NCI-H1436 treated with DMSO at 0.1 percent for 48 hours (cell line): ENCODE measurements at places on chromosomes 13 and 19.

DNA sequence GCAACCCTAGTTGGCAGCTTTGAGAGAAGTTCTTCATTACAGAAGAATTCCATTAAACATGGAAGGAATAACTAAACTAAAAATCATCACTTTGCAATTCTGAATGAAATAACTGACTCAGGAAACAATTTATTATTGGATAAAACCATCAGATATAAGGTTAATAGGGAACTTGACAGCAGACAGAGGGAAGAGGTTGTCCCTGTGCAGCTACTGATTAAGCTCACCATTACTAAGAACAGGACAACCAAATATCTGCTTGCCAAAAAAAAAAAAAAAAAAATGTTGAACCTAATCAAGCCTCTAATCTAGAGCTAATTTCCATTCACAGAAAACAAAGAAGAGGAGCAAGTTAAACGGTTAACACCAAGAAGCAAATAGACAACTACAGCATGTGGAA lies 12.8 kb downstream of the N4BP2L2 start:
- DNase-seq: no peak

DNA sequence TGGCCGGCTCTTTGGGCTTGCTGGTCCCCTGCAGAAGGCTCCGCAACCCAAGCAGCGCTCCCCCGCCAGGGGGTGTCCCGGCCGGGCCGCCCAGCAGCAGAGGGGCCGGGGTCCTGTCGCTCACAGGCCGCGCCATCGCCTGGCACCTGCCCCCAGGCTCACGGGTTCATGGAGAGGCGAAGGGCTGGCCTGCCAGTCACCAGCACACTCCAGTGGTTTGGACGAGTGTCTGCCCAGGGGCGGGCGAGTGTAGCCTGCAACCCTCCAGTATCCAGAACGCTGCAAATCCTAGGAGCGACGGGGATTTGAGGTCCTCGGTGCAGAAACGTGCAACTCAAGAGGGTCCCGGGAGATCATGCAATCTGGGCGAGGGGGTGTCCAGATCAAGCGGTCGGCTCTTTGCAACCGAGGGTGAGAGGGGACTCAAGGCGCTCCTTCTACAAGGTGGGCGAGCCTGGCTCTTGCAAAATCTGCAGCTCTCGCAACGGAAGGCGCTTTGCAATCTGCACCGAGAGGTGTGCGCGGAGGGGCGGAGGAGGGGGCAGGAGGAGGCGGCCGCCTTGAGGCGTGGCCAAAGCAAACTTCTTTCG lies at the start of gene DBP:
TSS of gene DBP (minus strand) at position 521 of the 590 bp plus-strand sequence. CDS start at position 136, 385 bp downstream.
- DNase-seq: no peak

DNA sequence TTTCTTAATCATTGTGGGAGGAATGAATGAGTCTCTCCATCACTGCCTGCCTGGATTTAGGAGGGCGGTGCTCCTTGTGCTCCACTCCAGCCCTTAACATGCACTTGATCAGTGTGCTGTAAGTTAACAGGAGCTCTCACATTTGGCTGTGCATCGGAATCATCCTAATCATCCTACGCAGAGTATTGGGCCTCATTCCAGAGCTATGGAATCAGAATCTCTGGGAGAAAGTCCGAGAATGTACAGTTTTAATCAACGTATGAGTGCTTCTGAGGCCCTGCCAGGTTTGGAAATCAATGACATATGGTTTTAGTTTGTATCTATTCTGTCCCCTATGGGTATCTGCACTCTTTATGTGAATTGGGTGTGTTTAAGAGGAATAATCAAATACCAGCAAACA lies 34.9 kb upstream of the DCLK1 start:
- DNase-seq: no peak

GRCh38 chr19:34662919-34663318 lies 14.0 kb downstream of the SCGB2B2 start:
- DNase-seq: no peak

DNA sequence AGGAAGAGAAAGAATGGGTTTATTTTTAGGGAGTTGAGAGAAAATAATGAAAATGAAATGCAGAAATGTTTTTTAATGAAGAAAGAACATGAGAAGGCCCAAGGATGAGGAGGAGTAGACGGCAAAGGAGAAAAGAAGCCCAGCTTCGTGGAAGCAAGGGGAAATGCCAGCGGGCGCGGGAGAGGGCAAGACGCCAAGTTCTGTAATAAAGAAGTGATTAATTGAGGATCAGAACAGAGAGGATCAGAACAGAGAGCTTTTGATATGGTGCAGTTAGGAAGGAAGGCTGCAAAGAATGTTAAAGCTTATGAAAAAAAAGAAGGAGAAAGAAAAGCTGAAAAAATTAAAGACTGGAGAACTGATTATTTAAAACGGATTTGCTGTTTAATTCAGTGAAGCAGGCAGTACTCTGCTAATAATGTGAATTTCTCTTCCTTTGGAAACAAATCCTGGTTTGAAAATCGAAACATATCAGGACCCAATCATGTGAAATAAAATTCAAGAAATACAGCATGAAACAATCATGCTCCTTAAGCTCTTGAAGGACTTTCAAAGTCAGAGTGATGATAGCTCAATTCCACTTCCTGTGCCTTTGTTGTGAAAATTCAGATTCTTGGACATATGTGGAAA lies 99.3 kb upstream of the SOX1 start:
- DNase-seq: no peak

- no peak for DNase-seq
These were observed 36.9 kb downstream of the KCNC3 start for GRCh38 chr19:50292216-50292827.

DNA sequence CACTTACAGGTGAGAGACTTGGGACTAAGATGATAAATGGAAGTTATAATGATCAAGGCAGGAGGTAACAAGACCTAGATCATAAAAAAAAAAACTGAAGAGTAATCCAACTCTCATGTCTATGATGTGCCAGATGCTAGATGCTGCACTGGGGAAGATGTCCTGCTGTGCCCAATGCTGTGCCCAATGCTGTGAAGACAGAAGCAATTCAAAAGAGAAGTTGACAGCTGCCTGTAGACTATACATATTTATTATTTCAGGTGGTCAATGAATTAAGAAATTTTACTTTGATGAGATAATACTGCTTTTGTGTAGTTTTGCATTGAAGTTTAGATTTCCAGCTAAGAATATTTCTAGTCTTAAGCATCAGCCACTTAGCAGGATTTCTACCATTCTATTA lies 21.5 kb downstream of the VWA8 start:
- no peak for DNase-seq

DNA sequence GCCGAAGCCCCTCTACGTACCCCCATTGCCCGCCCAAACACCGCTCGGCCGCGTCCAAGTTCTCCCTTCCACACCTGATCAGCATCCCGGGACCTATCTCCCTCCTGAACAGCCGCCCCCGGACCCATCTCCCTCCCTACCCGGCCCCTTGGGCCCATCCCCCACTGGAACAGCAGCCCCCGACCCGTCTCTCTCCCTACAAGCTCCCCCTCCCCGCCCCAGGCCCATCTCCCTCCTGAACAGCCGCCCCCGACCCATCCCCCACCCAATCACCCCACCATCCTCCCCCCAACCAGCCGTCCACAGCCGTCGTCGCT lies 610 bp downstream of the ZSCAN1 start:
- no peak for DNase-seq

GRCh38 chr13:41587490-41587889 lies 130.1 kb downstream of the RGCC start:
- no peak for DNase-seq

DNA sequence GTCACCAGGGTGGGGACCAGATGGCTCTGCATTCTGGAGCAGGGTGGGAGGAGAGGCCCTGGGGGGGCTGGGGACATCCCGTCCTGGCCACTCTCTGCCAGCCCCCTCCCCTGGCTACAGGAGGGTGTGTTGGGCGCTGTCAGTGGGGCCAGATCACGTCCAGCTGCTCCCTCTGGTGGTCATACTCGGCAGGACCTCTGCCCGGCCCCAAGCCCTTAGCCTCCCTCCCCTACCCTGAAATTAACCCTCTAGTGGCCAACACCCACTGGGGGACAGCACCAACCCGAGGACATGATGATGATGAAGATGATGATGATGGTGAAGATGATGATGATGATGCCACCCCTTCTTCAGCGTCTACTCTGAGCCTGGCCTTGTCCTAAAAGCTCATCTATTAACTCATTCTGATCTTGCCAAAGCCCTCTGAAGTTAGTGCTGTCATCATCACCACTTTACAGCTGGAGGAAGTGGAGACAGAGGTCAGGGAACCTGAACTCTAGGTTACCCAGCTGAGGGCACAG lies 590 bp upstream of the LGI4 start:
- DNase-seq: no peak

GRCh38 chr19:18589380-18590272 lies 1.0 kb downstream of the REX1BD start:
- DNase-seq: no peak

GRCh38 chr19:19122902-19123301 lies 15.4 kb downstream of the TMEM161A start:
- DNase-seq: no peak

GRCh38 chr13:45538382-45538781 lies 73.6 kb downstream of the COG3 start:
- DNase-seq: no peak

GRCh38 chr13:74707291-74707690 lies 573.1 kb upstream of the KLF12 start:
- no peak for DNase-seq

DNA sequence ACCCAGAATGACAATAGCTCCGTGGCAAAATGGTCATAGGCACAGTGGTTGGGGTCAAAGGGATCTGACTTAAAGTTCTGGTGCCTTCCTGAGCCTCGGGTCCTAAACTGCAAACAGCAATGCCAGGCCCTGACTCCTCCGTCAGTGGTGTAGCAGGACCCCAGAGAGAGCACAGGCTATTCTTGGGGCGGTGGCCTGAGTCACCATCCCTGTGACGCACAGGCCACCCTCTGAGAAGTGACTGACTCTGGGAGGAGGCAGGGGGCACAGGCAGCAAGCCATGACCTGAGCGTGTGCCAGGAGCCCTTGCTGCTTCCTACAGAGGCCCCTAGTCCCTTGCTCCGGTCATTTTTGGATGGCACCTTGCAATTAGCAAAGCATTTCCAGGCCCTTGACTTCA lies 18.7 kb downstream of the PLVAP start:
- DNase-seq: no peak

DNA sequence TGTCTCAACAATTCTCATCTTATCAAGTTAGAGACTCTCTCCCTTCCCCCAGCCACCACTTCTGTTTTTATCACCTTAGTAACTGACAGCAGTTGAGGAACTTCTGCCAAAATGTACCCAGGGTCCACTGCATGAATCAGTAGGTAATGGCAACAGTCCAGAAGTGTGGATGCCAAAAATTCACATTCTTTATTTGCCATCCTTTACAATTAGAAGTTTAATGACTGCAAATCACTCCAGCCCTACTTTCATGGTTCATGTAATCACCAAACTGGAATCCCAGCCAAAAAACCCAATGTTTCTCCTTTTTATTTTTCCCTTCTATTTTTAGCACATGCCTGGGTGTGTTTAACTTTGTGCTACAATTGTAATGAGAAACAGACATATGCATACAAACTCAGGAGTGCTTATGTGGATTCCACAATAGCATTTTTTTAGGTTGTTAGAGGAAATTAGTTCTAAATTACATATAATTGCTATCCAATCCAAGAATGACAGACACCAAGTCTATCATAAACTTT lies 243.5 kb downstream of the RGCC start:
- no peak for DNase-seq

GRCh38 chr19:5456841-5457200 lies 1.6 kb downstream of the ZNRF4 start:
- DNase-seq: no peak

- DNase-seq: no peak
These were observed 5.3 kb downstream of the CCDC70 start for GRCh38 chr13:51867062-51867461.

DNA sequence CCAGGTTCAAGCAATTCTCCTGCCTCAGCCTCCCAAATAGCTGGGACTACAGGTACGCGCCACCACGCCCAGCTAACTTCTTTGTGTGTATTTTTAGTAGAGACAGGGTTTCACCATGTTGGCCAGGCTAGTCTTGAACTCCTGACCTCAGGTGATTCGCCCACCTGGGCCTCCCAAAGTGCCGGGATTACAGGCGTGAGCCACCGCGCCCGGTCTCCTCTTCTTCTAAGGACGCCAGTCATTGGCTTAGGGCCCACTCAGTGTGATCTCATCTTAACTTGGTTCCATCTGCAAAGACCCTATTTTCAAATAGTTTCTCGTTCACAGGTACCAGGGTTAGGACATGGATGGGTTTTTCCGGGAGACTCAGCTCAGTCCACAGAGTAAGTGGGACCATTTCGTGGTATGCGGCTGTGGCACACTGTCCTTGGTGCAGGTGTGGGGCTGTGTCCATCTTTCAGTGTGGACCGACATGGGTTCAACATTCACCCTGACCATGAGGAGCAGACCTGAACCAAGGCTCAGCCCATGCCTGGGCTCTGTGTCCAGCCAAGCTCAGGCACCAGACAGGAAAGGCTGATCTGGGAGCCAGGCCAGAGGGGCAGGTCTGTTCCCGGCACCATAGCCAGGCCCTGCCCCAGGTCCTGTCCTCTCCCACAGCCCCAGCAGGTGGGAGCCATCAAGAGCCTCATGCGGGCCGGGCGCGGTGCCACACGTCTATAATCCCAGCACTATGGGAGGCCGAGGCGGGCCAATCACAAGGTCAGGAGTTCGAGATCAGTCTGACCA lies 2.8 kb upstream of the MKNK2 start:
- DNase-seq: no peak

GRCh38 chr19:8094336-8094735 lies 41.8 kb downstream of the CCL25 start:
- no peak for DNase-seq

DNA sequence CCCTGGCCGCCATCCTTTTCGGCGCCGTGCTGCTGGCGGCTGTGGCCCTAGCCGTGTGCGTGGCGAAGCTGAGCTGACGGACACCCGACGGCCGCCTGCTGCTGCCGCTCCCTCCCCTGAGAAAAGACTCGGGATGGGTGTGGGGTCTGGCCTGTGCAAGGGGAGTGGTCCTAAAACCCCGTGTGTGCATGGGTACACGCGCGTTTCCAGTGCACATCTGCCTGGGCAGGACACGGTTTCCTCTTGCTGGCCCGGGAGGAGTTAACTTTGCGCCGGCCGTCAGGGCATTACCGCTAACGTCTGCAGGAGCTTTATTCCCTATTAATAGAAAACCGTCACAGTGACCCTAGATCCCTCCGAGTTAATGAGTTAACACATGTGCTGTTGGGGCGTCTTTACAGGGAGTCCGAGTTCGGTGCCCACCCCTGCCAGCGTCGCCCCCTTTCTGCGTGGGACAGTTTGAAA lies 1.3 kb downstream of the RGS9BP start:
- no peak for DNase-seq

- DNase-seq: no peak
These were observed 26.8 kb upstream of the CXCL17 start for GRCh38 chr19:42469311-42470235.

GRCh38 chr13:101869553-101869952 lies 417.1 kb downstream of the ITGBL1 start:
- no peak for DNase-seq

- no peak for DNase-seq
These were observed 15.6 kb downstream of the SPACA7 start for GRCh38 chr13:112391746-112392145.

DNA sequence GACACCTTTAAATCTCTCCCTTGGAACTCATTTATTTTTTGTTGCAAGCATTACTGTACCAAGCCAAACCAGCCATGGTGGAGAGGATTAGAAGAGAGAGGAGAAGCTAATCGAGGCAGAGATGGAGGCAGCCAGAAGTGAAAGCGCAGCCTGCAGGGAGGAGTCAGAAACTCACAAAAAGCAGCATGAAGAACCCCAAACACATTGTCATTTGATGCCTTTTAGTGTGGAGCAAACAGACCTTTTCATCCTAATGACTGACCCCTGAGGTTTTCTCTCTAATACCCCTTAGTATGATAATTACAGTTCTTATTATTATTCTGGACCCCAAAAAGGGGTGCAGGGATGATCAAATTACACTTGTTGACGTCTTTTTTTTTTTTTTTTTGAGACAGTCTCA lies 62.5 kb downstream of the TNFRSF19 start:
- DNase-seq: no peak
